ENCODE measurements at places on chromosomes 2 and 18.

DNA sequence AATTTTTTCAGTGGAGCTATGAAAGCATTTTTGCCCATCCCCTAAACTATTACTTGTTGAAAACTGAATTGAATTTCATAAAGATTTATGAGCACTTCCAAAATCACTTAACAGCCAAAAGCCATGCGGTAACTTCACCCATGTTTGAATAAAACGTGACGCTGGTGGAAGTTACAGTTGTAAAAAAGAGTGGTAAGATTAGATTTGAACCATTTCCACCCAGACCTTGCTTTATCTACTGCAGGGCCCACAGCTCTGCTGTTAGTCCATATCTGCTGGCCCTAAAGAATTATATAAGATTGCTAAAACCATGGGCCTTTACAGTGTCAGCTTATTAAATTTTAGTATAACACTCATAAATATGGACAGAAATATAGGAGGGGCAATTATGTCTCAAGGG lies 15.5 kb upstream of the ITGA4 start:
- no peak for DNase-seq

DNA sequence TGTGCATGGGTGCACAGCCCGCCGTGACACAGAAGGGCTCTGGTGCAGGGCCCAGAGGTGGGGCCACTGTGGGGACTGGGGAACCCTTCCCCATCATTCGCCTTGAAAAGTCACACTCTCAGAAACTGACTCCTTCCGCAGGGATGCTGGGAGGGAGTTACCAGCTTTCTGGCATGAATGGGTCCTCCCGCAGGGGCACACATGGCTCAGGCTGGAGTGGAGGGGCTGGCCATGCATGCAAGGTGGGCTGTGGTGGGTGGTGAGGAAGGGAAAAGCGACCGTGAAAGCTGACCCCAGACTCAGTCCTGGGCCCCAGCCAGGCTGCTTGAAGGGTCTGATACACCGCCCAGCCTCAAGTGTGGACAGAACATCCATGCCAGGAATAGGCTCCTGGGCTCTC lies 201.1 kb downstream of the TNS1 start:
- no peak for DNase-seq

DNA sequence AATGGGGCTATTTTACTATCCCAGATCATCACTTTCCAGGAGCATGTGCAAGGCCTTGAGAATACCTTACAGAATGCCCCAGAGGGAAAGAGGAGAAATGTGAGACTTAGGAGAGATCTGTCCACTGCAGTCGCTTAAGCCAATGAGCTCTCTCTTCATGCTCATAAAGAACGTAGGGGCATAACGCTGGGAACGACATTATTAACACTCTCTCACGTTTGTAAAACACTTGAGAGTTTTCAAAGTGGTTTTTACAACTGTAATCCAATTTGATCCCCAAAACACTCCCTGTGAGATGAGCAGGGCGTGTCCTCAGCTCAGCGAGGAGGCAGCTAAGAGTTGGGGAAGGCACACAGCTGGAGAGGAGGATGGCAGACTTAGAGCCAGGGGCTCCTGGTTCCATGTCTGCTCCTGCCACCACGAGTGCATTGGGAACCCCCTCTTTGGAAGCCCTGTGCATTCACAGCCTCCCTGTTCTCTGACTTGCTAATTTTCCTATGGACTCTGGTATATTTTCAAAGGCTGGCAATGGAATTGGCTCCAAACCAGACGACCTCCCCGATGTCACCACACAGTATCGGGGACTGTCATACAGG lies 97.4 kb downstream of the PLB1 start:
- no peak for DNase-seq

GRCh38 chr2:156320486-156321098 lies 11.9 kb downstream of the NR4A2 start:
- no peak for DNase-seq

GRCh38 chr2:124027182-124027581 lies 2.1 kb downstream of the CNTNAP5 start:
- peak; percentile 83 for DNase-seq

- no peak for DNase-seq
Observed at GRCh38 chr18:44453505-44453904, 227.2 kb upstream of the SETBP1 start.

All from MM.1S (cell line).